Dorsolateral prefrontal cortex (tissue), 122 donors: ENCODE measurements at places on chromosomes 6 and 20. TPM values are rescaled to one million over a fixed set of nuclear protein-coding genes. Genes with fewer than 3 reads are reported as not detected.

The LPIN3 gene
- 4.2 TPM for total RNA-seq

- no peak for DNase-seq
Measured at GRCh38 chr6:15875797-15876196, 213.0 kb upstream of the DTNBP1 start.

GRCh38 chr6:156345700-156346099, 431.5 kb upstream of the ARID1B start:
- no peak for DNase-seq

The STK38 gene
- 15.2 TPM for total RNA-seq

- DNase-seq = no peak
Measured at GRCh38 chr6:3221578-3221977, 5.9 kb downstream of the TUBB2B start.

DNA sequence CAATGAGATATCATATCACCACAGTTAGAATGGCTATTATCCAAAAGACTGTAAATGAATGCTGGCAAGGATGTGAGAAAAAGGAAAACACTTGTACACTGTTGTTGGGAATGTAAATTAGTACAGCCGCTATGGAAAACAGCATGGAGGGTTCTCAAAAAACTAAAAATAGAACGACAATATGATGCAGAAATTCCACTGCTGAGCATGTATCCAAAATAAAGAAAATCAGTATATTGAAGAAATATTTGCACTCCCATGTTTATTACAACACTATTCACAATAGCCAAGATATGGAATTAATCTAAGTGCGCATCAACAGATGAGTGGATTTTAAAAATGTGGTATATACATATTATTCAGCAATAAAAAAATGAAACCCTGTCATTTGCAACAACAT, 898.9 kb upstream of the MAN1A1 start:
- no peak for DNase-seq

The HCK gene
- total RNA-seq = 2.9 TPM

The DEFB132 gene
- total RNA-seq = not detected

The SLC17A2 gene
- total RNA-seq = not detected
